ENCODE measurements at places on chromosomes 1 and 21.

DNA sequence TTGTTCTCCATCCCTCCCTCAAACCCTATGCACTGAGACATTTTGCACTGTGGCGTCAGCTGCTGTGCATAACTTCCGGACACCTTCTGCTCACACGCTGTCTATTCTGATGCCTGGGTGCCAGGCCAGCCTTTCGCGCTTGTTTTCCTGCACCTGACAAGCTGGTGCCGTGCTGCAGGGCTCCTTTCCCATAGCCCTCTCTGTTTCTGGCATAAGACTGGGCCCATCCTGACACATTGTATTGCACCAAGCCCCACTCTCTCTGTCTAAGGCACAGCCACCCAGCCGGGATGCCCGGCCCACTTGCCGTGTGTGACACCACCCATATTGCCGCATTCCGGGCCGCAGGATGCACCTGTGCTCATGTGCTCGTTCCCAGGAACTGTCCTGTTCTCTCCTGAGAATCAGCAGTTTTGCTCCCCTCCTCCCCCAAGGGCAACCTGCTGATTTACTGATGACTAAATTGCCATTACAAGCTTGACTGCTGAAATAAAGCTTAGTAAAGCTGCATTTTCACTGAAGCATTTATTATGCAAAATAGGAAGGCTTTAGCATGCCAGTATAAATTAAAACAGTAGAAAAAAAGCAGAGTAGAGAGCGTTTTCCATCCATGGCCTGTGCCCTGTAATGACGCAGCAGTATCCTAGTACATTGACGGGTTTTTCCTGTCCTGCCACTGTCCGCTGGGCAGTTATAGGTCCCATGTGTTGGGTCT is 88.0 kb downstream of the CD247 start:
- DNase-seq = no peak

- DNase-seq = no peak
These were observed 2.6 kb upstream of the FMOD start for GRCh38 chr1:203353486-203353885.

DNA sequence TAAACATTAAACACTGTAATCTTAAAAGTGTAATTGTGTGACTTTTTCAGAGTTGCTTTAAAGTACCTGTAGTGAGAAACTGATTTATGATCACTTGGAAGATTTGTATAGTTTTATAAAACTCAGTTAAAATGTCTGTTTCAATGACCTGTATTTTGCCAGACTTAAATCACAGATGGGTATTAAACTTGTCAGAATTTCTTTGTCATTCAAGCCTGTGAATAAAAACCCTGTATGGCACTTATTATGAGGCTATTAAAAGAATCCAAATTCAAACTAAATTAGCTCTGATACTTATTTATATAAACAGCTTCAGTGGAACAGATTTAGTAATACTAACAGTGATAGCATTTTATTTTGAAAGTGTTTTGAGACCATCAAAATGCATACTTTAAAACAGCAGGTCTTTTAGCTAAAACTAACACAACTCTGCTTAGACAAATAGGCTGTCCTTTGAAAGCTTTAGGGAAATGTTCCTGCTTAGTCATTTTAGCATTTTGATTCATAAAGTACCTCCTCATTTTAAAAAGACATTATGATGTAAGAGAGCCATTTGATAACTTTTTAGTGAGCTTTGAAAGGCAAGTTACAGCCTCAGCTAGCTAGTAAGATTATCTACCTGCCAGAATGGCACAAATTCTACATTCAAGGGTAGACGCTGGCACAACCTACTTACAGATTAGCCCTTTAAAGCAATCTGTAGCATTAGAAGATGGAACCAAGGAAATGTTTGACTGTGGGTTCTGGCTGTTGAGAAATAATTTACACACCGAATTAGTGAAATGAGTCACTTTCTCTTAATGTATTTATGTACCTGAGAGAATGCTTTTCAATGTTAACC is 9.4 kb downstream of the SOD1 start:
- DNase-seq = no peak

- DNase-seq = no peak
These were observed 54.4 kb downstream of the CNIH3 start for GRCh38 chr1:224670506-224670905.

- DNase-seq = no peak
These were observed 44.1 kb downstream of the COL18A1 start for GRCh38 chr21:45448810-45449657.

GRCh38 chr1:8570465-8570864 is 247.0 kb downstream of the RERE start:
- DNase-seq = no peak

DNA sequence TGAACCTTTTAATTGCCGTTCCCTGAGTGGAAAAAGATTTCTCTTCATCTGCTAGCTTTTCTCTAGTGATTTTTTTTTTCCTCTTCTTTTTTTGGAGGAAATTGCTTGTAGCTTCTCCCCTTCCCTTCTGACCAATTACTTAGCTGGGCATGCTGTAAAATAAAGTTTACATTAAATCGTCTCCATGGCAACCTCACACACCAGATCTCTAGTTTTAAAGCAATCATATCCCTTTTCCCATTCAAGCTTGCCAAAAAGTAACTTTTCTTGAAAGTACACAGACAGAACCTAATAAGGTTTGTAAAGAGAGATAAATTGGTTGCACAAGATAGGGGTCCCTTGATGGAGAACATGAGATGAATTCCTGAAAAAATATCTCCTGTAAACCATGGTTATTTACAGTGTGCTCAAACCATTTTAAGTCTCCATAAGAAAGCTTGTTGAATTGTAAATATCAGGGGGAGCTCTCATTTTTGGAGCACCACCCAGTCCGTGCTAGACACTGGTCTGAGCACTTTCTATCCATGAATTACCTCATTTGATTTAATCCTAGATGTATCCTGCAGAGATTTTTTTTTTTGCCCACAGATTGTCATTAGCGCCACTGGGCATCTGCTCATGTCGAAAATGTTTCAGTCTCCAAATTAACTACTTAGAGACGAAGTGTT is 32.6 kb upstream of the HTR1D start:
- DNase-seq = no peak

- DNase-seq = no peak
These were observed 64.5 kb upstream of the PRRC2C start for GRCh38 chr1:171420810-171421209.

GRCh38 chr1:1123581-1124507 is 8.0 kb upstream of the C1orf159 start:
- DNase-seq = no peak

GRCh38 chr1:92797961-92798360 is 13.1 kb upstream of the EVI5 start:
- DNase-seq = no peak

DNA sequence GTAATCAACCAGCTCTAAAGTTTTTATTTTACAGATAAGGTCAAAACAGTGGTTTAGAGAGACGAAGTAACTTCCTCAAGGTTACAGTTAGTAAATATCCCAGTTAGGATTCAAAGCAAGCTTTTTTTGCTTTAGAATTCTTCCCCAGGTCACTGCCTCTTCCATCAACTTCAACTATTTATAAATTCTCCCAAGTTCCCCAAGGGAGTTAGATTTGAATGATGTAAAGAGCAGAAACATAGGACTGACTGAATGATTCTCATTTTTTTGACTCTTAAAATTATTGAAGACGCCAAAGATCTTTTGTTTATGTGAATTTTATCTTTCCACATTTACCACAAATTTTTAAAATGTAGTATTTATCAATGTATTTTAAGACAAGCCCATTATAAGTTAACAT is 4.1 kb downstream of the POGZ start:
- DNase-seq = no peak

DNA sequence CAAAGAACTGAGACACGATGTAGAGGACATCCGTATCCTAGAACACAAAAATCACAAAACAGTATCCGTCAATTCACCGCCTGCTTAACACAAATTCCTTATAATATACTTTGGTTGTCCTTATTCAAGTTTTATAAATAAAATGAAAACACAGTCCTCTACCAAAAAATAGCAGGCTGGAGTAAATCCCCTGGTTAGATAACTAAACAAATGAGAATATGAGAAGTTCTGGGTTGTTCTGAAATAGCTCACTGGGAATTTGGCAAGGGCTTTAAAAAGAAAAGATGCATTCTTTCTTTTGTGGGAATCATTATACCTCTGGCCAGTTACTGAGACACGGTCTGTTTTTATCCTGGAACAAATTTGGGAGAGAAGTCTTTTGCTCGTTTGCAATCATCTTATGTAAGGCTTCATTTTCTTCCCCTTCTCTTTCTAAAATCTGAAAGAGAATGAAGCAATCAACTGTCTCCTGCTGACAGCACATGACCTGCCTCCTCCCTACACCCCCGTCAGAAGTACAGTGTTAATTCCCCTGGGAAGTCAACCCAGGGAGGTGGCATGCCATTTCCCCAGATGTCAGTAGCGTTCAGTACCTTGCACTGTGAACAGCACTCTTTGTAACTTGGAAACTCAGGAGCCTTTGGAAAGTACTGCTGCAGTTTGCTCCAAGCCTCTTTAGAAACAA is 37.1 kb upstream of the RAP1GAP start:
- no peak for DNase-seq

DNA sequence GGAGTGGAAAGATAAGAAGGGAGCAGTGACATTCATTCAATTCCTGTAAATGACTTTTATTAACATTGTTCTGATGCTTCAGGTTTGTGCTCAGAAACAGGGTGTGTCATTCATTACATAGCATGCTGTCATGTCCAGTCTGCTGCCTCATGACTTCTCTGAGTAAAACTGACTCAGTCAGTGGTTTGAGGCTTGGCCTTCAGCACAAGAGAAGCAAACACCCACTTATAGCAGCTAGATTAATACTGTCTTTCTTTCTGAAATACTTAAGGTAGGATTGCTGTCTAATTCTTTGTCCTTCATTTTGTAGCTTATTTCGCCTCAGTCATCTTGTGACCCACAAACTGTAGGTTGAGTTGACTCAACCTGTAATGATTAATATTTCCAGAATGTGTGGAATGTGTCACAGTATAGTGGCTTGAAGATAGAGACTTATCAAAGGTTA is 32.9 kb downstream of the RASAL2 start:
- DNase-seq = no peak

DNA sequence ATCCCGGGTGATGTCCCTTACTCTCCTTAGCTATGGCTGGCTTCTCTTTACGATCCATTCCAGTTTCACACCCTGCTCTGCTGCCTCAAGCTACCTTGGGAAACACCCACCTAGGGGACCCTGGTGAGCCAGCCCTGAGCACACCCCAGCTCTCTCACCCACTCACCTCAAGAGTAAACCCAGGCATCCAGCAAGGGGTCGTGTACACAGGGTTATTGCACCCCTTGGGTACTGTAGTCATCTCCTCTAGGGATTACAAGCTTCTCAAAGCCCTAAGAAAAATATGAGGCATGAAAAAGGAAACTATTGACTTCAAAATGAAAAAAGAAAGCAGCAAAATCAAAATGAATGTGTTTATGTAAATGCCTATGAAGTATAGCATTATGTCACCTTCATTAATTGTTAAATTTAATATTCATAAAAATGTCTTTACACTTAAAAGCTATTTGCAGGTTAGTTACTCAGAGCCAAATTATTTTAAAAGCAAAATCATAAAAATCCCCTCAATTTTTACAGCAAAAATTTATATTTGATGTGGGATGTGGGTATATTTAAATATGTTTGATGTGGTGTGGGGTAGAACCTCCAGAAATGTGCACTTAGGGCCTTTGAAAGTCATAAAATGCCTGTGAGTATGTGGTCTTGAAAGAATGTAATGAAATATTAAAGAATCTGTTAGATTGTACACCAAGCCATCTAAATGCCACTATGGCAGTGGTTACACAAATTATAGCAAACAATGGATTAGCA is 190.3 kb downstream of the C1orf94 start:
- no peak for DNase-seq

DNA sequence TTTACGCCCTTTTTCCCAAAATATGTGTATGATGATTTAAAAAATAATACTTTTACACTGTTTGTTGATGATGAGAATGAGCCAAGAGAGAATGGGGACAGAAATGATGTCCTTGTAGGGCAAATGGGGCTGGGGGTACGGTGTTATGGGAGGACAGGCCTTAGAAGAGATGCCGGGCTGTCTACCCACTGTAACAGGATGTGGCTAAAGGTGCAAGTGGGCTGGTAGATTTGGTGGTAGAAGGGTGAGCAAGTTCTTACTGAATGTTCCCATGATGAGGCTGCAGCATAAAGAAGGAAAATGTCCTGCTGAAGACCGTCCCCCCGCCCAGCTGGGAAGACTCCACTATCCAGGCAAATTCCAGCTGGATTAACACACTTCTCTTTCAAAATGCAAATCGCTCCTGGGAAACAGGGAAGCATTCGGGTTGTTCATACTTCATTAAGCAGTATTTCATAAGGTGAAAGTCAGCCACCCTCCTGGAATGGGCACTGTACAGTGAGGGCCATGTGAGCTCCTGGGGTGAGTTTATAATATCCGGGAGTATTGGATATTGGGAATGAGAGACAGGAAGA is 14.0 kb downstream of the GPA33 start:
- no peak for DNase-seq

DNA sequence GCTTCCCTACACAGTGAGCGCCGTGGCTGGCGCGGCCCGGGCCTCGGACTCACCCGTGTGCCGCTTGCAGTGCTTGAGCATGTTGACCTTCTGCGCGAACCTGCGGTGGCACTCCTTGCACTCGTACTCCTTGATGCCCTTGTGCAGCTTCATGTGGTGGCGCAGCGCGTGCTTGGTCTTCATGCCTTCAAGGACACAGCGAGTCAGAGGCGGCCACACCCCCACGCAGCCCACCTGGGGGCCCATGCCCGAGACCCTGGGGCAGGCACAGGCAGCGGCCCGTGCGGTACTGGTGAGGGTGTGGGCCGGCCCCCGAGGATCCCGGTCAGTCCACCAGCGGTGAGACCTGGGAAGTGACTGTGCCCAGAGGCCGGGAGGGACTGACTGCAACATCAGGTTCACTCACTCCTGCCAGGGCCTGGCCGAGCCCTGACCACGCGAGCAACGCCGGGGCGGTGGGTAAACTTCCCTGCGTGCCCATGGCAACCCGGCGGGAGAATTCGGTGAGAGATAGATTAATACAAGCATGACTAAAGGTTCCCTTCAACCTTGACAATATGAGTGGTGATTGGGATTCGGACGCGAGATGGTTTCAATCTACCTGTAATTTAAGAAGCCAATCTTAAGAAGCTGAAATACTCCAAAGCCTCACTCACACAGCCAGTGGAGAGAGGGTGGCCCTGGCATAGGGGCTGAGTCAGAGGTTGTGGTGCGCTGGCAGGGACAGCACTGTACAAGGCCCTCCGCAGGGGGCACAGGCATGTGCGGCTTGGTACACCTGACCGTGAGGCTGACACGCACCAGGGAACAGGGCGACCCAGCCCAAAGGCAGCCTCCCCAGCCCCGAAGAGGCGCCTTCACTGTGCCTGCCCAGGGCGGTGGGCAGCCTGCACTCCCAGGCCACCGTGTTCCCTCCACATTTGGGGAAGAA is 49.1 kb upstream of the RIPK4 start:
- DNase-seq = no peak

GRCh38 chr1:193131266-193131860 is 9.5 kb downstream of the CDC73 start:
- DNase-seq = no peak

DNA sequence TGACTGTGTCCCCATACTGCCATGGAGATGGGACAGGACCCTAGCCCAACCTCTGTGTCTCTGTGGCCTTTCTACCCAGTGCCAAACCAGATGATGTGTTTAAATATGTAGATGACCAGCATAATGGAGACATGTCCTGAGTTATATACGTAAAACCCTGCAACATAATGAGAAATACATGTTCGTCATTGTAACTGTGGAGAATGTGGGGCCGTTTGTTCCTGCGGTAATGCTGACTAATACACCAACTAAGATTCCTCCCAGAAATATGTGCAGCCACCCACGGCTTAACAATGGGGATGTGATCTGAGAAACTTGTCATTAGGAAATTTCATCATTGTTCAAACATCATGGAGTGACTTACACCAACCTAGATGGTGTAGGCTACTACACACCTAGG is 71.7 kb upstream of the SIM2 start:
- DNase-seq = no peak
